B cell (primary cell): ENCODE measurements at places on chromosomes 6 and 20.

DNA sequence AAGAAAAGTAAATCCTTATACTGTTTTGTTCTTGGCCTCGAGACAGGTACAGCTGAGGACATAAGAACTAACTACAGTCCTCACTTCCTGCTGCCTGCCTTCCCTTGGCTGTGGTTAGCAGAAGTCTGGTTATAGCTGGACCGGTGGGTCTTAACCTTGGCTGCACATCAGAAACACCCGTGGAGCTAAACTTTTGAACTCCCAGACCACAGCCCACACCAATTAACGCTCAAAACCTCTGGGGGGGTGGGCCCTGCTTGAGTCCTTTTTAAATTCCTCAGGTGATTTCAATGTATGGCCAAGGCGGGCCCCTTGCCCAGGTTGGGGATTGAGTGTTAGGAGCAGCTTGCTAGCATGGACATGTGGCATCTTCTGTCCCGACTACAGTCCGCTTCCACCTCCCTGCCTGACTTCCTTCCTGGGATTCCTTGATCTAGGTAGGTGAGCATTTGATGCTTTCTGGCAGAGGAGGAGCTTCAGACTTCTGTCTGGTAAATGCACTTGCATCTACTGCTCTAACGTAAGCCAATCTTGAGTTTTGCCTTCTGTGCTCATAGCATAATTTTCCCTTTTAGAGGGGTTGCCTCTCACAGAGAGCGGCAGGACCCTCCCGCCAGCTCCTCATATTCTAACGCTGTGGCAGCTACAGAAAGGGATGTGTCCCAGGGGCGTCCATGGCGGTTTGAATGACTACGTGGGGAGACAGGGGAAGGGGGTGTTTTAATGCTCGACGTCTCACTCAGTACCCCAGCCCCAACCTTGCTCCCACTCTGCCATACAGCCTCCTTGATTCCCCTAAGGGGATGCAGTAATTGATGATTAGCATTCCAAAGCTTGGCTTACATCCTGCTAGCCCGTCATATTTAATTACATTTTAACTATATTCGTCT lies 390.1 kb downstream of the ZFAND3 start:
- DNase-seq, result no peak

DNA sequence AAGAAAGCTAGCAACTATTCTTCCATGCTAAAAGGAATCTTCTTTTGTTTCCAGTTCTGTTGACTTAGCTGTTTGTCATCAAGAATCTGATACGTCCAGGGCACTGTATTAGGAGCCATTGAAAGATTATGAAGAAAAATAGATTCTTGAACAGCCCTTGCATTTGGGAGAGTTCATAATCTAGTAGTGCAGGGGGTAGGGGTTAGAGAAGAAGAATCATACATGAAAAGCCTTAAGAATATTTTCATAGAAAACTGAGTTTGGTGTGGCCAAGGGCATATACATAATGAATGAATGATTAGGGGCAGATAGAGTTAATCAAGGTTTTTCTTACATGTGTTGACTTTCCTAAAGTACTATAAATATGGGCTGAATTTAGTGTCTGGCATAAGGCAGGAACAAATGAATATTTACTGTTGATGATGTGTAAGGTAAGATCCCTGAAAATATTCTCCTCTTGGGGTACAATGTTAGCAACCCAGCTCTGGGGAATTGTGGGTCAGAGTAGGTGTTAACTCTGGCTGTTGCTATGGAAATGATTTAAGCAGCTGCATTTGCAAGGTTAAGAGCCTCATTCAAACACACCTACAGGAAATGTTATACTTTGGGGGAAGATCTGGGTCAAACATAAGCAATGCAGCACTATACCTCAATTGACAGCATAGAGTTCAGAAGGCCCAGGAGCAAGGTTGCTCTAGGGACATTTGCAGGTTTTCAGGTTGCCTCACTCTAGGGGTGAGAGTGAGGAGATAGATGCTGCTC lies 667.3 kb upstream of the CITED2 start:
- no peak for DNase-seq

DNA sequence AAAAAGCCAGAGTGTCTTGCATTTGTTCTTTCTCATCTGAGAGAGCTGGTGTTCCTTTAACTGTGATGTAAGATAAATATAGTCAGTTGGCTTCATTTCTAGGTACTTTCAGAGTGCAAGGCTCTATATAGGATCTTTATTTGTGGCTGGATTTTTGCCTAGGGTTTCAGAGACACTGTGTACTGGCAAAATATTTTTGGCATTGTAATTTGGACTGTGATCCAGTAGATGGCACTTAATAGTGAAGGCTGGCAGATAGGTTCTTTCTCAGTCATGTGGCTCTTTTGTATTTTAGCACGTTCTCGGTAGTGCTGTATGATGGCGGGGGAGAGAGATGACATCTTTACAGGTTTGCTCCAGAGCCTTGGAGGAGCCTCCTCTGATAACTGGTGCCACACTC lies 26.8 kb upstream of the SLC35B3 start:
- no peak for DNase-seq

GRCh38 chr6:157873735-157874344 lies 50.8 kb downstream of the SNX9 start:
- peak; percentile 85 for DNase-seq

DNA sequence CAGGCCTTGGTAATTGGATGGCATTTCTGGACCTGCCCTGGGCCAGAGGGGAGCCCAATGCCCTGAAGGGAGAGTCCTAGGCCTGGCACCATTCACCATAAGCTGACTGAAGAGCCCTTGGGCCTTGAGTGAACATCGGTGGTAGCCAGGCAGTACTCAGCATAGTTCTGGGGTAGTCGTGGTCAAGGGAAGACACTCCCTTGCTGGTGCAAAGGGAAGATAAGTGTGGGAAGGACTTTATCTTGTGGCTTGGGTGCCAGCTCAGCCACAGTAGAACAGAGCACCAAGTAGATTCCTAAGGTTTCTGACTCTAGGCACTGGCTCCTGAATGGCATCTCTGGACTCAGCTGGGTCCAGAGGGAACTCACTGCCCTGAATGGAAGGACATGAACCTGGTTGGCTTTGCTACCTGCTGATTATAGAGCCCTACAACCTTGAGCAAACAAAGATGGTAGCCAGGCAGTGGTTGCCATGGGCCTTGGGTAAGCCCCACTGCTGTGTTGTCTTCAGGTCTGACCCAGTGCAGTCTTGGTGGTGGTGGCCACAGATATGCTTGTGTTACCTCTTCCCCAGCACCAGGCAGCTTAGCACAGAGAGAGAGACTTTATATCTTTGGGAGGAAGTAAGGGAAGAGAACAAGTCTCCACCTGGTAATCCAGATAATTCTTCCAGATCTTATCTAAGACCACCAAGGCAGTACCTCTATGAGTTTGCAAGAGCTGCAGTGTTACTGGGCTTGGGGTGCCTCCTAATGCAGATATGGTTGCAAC lies 83.5 kb downstream of the PRDM13 start:
- DNase-seq, result no peak

- DNase-seq, result no peak
Observed at GRCh38 chr6:109284675-109285074, 97.6 kb downstream of the CD164 start.

GRCh38 chr6:30263734-30264133 lies 50.5 kb upstream of the TRIM26 start:
- DNase-seq, result no peak

DNA sequence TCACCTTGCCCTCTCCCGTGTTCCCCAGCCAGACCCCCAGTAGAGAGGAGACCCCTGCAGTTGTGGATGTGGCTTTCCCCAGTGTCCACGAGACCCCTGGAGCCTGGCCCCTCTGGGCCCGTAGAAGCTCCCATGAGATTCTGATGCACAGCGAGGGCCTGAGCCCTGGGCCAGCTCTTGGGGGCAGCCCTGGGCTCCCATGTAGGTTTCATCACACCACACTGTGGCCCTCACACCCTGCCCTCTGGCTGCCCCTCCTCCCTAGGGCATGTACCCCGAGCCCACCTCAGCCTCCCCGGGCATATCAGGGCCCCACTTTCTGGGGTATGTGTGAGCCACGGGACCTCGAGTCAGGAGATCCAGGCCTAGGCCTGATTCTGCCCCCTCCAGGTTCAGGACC lies 7.0 kb upstream of the CHRNA4 start:
- no peak for DNase-seq

DNA sequence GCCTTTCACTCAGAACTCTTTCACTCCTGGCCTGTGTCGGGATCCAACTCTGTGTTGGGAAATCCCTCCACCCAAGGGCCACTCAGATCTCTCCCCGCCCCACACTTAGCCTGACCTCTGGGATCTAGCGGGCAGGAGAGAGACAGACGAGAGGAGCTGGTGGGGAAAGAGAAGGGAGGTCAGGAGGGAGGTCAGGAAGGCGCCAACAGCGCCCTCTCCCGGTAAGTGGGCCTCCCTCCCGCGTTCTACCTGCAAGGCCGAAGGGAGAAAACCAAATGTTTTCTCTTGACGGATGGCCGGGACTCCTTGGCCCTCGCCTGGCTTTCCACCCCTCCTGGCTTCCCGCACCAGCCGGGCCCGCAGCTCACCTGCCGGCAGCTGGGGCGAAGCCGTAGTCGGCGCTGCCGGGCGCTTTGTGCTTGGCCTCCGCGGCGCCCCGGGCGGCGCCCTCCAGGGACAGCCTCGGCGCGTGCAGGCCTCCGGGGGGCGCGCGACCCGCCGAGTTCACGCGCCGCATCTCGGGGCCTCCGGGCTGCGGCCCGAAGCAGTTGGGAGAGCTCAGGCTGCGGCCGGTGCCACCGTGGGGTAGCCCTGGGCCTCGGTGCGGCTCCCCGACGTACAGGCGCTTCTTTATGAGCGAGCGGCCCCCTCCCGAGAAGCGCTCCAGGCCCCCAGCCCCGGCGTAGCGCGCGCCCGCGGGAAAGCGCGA lies 38.2 kb downstream of the C6orf132 start:
- peak; percentile 81 for DNase-seq

GRCh38 chr6:130697271-130697994 lies 129.8 kb upstream of the SMLR1 start:
- no peak for DNase-seq

- peak; percentile 66 for DNase-seq
Observed at GRCh38 chr6:11043378-11043960, 636 bp downstream of the ELOVL2 start.

DNA sequence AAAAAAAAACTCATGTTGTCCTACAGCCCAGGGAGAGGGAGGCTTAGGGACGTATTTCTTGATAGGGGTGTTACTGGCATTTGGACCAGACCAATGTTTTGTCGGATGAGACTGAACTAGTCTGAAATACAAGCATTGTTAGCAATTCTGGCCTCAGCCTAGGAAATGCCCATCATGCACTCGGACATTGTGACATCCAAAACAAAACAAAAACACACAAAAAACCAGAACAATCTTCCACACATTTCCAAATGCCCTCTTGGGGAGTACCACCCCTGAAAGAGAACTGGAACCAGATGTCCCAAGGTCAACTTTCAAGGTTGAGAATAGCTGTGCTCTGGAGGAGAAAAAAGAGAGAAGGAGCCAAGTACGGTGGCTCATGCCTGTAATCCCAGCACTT lies 299.1 kb upstream of the JARID2 start:
- no peak for DNase-seq

DNA sequence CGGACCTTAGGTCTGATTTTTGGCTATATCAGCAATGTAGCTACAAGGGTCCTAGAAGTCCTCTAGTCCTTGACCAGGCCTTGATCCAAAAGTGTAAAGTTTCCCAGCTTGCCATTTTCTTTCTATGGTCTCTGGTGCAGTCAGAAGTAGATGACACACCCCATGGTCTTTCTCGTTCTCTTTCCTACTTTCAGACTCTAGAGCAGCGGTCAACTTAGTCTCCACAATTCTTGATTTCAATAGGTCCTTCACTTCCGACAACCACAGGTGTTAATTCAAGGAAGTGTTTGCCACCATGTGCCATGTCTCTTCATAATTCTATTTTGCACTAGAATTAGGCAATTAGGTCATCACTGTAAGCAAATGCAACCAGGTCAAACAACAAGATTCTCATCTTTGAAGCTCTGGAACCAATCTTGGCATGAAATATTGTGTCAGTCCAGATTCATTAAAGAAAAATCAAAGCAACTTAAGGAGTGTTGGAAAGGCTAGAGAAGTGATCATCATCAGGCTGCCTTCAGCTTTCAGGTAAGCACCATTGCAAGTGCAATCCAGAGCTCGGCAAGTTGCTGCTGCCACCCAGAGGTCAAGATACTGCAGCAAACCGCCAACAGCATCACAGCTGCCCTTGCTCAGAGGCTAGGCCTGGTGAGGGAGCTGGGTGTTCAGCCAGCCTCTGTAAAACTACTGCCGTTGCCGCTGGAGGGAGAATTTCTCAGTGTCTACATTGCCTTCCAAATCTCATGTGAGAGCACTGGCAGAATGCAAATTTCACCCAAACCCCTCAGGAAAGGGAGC lies 5.6 kb upstream of the SYNE1 start:
- DNase-seq, result peak; percentile 11

GRCh38 chr20:40706977-40707582 lies 18.0 kb upstream of the MAFB start:
- no peak for DNase-seq

DNA sequence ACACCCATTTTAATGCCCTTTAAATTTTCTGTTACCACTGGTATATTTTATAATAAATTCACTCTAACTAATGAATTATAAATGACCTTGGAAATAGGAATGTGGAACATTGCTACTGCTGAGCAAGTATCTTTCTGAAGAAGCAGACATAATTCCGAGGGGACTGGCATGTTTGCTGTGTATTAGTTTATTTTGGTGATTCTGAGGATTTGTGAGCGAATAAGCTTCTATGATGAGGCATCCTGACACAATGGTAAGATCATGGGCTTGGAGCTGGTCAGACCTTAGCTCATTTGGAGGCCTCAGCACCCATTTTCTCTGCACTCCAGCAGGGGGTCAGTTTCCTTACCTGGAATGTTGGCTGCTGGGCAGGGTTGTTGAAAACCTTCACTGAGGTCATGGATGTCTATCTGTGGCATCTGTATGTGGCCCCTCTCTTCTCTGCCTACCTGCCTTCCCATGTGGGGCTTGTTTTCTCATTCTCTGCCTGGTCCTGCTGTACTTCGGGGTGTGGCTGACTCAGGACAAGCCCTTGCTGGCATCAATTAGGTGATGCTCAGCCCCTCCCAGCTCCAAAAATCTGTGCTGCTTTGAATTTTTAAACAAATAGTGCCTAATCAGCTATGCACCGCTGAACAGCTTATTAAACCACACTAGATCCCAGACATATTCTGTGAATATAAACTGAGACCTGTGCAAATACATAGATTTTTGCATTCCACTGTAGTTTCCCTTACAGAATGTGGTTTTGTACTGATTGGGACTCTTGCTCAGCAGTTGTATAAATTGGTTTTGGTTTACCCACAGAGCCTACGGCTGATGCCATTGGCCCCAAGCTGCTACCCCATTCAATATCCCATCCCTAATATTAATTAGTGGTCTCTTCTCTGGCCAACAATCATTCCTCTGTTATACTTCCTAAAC lies 10.7 kb downstream of the ARID1B start:
- peak; percentile 37 for DNase-seq

DNA sequence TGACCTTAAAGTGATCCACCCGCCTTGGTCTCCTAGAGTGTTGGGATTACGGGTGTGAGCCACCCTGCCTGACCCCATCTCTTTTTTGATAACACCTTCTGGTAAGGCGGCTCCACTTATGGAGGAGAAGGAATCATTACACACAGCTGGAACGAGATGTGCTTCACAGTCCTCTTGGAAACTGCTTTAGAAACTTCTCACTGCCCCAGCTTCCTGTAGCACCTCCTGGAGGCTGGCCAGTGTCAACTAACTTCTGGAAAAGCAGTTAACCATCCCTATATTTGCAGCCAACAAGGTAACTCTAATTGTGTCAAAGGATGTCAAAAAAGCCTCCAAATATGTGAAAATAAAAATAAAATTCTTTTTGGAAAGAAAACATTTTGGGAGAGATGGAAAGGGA lies 48.8 kb upstream of the BCLAF1 start:
- no peak for DNase-seq

- DNase-seq, result no peak
Observed at GRCh38 chr6:15993716-15994228, 135.1 kb upstream of the MYLIP start.
